Neural crest cell (in vitro differentiated cells): ENCODE measurements at places on chromosomes 7 and 10.

- H3K36me3 ChIP-seq, result peaks cover 7% of the 10 kb centered on the region
- H3K27me3 ChIP-seq, result peaks cover 50% of the 10 kb centered on the region
- H3K27ac ChIP-seq, result no peak overlapping the region
- peaks cover 33% of the 10 kb centered on the region for H3K4me1 ChIP-seq
- no peak overlapping the region for H3K4me3 ChIP-seq
- DNase-seq, result no peak
Observed at GRCh38 chr7:70566671-70567070, 565.3 kb upstream of the GALNT17 start.

DNA sequence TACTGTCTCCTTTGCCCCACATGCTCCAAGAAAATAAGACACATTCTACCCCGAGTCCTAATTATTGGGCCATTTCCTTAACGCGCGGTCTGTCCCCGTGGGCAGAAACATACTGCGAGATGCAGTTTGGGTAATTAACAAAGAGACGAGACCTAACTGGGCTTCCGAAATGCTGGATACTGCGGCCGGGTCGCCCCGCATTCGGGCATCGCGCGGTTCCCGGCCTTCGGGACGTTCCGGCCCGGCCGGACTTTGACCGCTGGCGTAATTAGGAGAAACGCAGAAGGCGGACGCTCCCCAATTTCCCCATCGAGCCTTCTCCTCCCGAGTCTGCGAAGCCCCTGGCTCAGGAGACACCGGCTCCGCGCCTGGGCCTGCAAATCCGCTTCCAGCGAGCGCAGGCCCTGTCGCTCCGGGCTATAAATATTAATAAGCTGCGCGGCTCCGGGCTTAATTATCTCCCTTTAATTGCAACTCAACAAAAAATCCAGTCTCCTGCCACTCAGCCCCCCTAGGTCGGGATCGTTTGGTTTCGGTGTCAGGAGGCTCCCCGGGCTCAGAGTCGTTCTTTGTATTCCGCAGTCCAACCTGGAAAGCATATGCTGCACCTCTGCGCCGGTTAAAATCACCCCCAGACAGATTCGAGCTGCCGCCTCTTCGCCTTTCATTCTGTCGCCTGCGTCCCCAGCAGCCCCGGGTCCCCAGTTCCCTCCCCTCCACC lies 131.5 kb downstream of the SPAG6 start:
- no peaks in the 10 kb centered on the region for H3K36me3 ChIP-seq
- DNase-seq, result peak; percentile 25
- H3K27me3 ChIP-seq, result peaks cover 92% of the 10 kb centered on the region
- H3K4me1 ChIP-seq, result peaks cover 19% of the 10 kb centered on the region
- peak overlapping the region; percentile 86 for H3K4me3 ChIP-seq

DNA sequence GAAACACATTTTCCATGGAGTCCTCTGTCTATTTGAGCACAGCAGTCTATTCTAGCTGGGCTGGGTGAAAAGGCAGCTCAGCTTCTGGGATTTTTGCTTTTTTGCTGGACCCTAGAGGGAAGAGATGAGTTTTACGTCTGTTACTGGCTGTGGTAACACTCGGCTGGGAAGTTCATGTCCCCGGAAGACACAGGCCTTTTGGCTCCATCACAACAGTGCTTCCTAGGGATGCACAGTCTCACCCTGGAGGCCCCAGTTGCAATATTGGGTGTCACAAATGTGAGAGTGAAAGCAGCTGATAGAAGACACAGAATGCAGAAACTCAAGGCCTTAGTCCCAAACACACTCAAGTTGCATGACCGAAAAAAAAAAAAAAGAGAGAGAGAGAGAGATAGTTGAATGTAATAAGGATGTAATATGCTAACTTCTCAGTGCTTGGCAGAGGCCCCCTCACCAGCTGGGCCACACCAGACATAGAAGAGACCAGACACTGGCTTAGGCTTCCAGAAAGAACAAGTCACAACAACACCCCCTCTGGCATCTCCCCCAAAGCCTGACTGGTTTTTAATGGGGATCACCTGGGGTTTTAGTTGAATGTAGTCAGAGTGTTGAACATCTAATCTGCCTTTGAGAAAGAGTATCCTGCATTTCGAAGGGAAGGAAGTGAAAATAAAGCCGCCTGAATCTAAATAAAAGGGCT lies 545.4 kb upstream of the FZD8 start:
- H3K4me1 ChIP-seq, result peaks cover 2% of the 10 kb centered on the region
- DNase-seq, result no peak
- peaks cover 7% of the 10 kb centered on the region for H3K36me3 ChIP-seq

DNA sequence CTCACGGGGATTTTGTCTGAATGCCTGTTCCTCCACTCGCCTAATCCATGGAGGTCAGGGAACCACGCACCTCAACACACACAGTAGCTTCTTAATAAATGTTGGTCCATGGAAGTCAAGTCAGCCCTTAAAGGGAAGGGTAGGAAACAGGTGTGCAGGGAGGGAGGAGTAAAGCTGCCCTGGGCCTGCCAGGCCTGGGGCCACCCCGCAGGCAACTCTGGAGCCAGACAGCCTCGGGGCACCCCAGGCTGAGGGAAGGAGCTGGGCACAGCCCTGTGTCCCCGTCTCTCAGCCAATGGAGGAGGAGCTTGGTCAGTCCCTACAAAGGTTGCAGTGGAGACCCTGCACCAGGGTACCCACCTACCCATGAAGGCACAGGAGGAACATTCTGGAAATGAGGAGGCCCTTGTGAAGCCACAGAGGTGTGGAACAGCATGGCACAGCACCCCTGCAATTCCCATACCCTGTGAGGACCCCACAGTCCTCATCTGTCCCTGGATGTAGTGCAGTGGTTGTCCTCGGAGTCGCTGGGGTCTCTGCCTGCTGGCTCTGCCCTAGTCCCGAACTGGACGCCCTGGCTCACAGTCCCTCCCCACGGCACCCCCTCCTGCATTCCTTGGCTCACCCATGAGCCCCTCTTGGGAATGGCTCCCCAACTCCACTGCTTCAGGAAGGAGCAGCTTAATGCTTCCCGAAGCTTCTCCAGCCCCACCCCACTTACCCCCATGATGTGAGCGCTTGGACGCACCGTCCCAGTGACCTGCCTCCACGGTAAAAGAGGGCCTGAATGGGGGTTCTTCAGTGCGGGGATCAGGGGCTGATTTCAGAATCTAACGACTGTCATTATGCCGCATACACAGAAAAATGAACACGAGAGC lies 79.2 kb upstream of the INSIG1 start:
- no peak overlapping the region for H3K27ac ChIP-seq
- no peak overlapping the region for H3K4me3 ChIP-seq
- no peaks in the 10 kb centered on the region for H3K36me3 ChIP-seq

DNA sequence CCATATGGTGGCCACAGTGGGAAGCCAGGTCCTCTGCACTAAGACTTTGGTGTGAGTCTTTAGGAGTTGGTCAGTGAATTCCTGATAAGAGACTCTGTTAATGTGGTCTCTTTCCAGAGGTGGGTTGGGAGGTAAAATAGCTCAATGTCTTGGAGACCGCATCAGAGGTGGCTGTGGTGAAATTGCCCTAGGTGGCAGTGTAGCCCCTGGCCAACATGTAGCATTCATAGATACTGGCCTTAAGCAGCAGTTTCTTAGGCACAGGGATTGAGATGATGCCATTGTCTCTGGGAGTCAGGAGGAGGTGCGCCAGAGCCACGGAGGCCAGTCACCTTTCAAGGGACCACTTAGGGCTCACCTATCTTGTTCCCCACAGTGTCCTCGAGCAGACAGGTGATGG lies 202.8 kb downstream of the CREB5 start:
- H3K27me3 ChIP-seq, result no peaks in the 10 kb centered on the region
- no peak overlapping the region for H3K27ac ChIP-seq
- no peaks in the 10 kb centered on the region for H3K4me1 ChIP-seq
- DNase-seq, result no peak

GRCh38 chr7:140223515-140224221 lies 46.9 kb upstream of the KDM7A start:
- peaks cover 8% of the 10 kb centered on the region for H3K27me3 ChIP-seq
- no peaks in the 10 kb centered on the region for H3K4me1 ChIP-seq
- no peaks in the 10 kb centered on the region for H3K36me3 ChIP-seq
- H3K27ac ChIP-seq, result peak overlapping the region; percentile 84
- DNase-seq, result no peak
